ENCODE measurements at places on chromosomes 12 and 14.

GRCh38 chr14:30994681-30995620 lies 30.5 kb upstream of the AP4S1 start:
- ATAC-seq: no peak

DNA sequence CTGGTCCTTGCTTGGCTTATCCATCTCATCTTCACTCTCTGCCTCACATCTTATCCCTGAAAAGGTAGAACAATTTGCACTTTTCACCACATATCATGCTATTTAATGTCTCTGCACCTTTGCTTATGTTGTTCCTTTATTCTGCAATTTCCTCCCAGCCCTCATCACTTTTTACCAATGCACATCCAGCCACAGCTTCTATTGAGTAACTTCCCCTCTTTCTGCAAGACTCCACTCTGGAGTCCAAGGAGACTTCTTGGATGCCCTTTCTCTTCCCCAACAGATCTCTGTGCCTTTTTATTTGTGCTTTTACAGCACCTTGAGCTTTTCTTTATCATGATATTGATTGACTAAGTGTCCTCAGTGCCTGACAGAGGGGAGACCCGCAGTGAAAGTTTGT lies 797.1 kb downstream of the VRK1 start:
- ATAC-seq: no peak

- ATAC-seq: peak; percentile 70
These were observed 51.5 kb downstream of the DCAF5 start for GRCh38 chr14:69101331-69101826.

- peak; percentile 21 for ATAC-seq
These were observed 346 bp downstream of the SLC7A8 start for GRCh38 chr14:23183158-23183470.

- ATAC-seq: no peak
These were observed 3.5 kb upstream of the NFKBIA start for GRCh38 chr14:35408026-35408425.

- no peak for ATAC-seq
These were observed 25.4 kb downstream of the SLC35E3 start for GRCh38 chr12:68771223-68771925.

DNA sequence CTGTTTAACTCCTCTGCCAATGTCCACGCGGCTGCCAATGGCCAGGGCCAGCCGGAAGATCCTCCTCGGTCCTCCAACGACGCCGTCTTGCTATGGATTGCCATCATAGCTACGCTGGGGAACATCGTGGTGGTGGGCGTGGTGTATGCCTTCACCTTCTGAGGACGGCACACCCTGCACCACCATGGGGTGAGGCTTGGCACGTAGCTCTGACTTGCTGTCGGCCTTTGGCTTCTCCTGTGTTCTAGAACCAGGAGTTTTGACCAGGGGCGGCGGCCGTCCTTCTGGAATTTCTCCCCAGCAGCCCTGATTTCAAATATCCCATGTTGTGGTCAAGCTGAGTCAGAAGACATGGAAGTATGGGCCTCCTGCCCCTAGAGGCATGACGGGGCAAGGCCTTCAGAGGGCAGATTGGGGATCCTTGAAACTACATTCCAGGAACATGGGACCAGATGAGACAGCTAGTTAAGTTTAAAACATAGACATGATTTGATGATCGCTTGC lies 47.5 kb downstream of the C14orf132 start:
- ATAC-seq: no peak

- no peak for ATAC-seq
These were observed 28.7 kb downstream of the PPP2R5C start for GRCh38 chr14:101790232-101790631.

DNA sequence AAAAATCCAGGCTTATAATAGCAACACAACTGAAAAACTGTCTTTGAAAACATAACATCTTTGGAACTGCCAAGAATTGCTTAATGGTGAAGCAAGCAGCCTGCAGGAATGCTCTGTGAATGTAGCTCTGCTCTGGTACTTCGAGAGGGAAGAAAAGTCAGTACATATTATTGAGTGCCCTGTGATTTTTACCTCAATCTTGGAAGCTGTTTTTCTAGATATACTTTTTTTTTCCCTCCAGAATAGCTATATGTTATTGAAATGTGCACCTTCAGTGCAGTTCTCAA lies 508.1 kb downstream of the PCNX1 start:
- ATAC-seq: no peak

DNA sequence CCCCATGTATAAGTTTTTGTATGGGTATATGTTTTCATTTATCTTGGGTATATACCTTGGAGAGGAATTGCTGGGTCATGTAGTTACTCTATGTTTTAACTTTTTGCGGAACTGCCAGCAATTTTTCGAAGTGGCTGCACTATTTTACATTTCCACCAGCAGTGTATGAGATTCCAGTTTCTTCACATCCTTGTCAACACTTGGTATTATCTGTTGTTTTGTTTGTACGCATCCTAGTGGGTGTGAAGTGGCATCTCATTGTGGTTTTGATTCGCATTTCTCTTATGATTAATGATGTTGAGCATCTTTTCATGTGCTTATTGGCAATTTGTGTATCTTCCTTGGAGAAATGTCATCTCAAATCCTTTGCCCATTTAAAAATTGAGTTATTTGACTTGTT lies 6.9 kb downstream of the ANKRD13A start:
- ATAC-seq: no peak

GRCh38 chr14:64639340-64639821 lies 64.8 kb upstream of the PLEKHG3 start:
- no peak for ATAC-seq

- no peak for ATAC-seq
These were observed 129.1 kb downstream of the NTF3 start for GRCh38 chr12:5561057-5561456.

DNA sequence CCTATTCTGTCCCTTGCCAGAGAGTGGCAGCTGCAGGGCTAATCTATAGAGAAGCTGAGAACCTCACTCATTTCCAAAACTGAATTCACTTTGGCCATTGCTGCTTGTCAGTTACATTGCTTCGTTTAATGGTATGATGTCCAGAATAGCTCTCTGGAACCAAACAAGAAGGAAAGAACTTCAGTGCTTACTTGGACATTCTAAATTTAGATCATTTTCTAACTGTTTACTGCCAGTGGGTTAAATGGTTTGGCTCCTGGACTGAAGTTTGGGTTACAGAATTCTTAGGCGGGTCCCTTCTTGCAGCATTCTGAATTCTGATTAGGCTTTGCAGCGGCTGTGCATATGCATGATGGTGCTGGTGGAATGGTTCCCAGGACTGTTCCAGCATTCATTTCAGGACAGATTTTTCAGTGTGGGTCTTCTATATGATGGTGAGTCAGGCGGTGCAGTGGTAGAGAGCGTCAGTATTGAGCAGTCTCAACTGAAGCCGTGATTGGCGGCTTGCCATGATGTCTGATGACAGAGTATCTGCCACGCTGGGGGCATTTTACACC lies 148.7 kb downstream of the DYRK2 start:
- ATAC-seq: no peak

DNA sequence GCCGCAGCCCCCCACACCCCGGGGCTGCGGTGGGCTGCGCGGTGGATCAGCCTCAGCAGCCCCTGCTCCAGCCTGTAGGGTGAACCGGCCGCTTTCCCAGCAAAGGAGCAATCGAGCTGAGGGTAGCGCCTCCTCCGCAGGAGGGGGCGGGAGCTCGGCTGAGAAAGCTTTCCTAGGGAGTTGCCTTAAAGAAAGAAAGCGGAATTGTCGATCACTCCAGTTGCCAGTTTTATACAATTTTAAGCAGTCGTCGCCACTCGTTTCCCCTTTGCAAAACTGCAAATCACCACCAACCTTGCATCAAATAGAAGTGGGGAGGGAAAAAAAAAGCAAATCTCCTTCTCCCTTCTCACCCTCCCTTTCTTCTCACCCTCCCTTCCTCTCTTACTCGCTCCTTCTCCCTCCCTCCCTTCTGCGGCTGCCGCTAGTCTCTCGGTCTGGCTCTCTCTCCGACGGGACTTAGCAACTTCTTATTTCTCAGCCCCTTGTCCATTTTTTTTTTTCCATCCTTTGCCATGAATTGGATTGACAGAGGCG lies at the start of gene PDE3A:
Gene PDE3A, plus strand, starts transcription at position 424 of the 537 bp plus-strand sequence. CDS start 748 bp downstream, outside the sequence.
- peak; percentile 76 for ATAC-seq

- ATAC-seq: no peak
These were observed 42.7 kb upstream of the DCN start for GRCh38 chr12:91225316-91225715.

- ATAC-seq: no peak
These were observed 119.1 kb upstream of the FAR2 start for GRCh38 chr12:29030006-29030405.

- ATAC-seq: no peak
These were observed 22.9 kb downstream of the SPTSSA start for GRCh38 chr14:34439090-34439489.

- ATAC-seq: no peak
These were observed 1504.6 kb upstream of the FLRT2 start for GRCh38 chr14:84025106-84026012.

DNA sequence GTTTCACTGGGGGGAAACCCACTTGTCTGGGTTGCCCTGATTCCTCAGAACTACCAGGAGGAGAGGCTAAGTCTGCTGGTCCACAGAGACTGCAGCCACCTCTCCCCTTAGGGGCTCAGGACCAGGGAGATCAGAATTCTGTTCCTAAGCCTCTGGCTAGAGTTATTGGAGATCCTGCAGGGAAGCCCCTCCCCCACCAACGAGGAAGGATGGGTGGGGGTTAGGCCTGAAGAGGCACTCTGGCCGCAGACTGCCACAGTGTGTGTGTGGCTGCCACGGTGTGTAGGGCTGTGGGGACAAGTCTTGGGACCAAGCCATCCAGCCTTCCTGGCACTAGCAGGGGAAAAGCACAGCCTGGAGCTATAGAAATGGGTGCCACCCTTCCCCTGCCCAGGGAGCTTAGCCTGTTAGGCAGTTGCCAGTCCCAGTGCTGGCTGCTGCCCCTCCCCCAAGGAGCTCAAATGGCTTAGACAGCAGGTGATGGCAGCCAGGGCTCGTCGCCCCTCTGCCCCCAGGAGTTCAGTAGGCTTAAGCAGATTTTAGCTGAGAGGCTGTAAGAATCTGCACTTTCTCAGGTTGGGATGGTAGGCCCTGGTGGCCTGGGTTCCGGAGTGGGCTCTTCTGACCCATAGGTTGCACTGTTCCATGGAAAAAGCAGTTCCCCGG lies 107.7 kb downstream of the ERGIC2 start:
- ATAC-seq: no peak

DNA sequence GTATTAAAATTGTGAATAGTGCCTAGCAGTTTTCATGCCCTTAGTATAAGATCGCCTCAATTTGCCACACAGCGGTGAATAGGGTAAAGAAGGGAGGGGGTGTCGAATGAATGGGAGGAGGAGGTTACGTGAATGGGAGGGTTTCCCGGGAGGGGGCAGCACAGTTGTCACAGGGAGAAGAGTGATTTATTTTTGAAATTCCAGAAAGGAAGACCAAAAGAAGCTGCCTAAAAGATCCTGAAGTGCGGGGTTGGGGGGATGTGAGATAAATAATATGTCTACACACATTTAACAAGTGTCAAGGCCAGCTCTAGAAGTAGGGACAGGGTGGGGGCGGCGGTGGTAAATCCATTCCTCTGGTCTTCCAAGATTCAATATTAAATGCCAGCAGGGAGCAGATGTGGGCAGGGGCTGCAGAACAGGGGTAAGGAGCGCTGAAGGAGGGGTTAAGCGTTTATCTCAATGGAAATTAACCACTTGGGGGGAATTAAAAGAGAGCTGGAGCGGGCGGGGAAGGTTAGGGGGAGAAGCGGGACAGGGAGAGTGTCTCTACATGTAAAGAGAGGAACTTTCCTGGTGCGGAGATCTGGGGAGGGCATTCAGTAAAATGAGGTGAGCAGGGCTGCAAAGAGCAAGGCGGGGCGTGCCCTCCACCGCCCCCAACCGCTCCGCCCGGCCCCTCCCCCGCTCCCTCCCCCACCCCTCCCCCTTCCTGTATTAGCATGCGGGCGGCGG lies 867 bp downstream of the C12orf42 start:
- ATAC-seq: peak; percentile 8

DNA sequence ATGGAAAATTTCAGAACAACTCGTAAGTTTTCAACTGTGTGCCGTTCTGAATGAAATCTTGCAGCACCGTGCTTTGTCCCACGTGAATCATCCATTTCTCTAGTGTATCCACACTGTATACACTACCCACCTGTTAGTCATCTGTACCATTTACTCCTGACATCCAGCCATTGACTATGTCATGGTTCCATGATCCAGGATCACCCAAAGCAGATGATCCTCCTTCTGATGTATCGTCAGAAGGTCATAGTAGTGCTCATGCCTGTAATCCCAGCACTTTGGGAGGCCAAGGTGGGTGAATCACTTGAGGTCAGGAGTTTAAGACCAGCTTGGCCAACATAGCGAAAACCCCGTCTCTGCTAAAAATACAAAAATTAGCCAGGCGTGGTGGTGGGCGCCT lies 122.9 kb downstream of the PPHLN1 start:
- ATAC-seq: no peak

DNA sequence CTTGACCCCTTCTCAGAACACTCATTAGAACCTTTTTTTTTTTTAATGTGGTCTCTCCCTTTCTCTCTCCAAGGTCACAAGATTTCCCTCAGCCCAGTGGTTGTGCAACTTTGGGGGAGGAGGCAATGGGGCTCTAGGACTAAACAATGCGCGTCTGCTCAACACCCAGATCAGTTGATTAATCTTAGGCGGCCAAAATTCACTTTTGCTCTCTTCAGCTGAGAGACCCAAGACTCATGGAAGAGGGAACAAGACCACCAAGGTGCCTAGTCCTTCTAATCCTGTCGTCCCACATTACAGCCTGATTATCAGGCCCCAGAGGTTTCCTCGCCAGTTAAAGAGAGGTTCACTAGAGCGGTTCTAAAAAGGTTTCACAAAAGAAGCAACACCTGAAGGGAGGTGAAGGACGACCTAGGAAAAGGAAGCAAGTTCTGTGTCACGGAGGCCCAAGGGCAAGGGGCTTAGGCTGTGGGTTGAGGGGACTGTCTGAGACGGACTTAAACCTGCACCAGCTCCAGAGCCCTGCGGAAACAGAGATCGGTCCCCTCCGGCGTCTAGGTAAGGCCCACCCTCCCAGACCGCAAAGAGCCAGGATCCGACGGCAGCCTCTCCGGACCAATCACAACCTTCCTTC lies 824 bp upstream of the TARBP2 start:
- ATAC-seq: peak; percentile 9

DNA sequence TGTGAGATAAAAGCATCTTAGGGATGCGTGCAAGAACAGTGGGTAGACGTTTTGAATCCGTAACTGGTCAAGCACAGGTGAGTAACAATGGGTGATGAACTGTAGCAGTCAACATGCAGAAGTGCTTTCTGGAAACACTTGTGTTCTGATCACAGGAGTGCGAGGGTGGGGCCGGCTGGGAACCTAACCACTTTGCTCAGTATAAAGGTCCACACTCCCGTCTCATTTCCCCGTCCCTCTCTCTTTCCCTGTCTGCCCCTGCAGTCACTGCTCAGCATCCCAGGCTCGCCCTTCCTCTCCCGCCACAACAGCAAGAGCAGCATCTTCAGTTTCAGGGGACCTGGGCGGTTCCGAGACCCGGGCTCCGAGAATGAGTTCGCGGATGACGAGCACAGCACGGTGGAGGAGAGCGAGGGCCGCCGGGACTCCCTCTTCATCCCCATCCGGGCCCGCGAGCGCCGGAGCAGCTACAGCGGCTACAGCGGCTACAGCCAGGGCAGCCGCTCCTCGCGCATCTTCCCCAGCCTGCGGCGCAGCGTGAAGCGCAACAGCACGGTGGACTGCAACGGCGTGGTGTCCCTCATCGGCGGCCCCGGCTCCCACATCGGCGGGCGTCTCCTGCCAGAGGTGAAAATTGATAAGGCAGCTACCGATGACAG lies 127.1 kb downstream of the FIGNL2 start:
- ATAC-seq: peak; percentile 94

Measured in motor neuron (in vitro differentiated cells).